B cell (primary cell): ENCODE measurements at places on chromosomes 6 and 20.

DNA sequence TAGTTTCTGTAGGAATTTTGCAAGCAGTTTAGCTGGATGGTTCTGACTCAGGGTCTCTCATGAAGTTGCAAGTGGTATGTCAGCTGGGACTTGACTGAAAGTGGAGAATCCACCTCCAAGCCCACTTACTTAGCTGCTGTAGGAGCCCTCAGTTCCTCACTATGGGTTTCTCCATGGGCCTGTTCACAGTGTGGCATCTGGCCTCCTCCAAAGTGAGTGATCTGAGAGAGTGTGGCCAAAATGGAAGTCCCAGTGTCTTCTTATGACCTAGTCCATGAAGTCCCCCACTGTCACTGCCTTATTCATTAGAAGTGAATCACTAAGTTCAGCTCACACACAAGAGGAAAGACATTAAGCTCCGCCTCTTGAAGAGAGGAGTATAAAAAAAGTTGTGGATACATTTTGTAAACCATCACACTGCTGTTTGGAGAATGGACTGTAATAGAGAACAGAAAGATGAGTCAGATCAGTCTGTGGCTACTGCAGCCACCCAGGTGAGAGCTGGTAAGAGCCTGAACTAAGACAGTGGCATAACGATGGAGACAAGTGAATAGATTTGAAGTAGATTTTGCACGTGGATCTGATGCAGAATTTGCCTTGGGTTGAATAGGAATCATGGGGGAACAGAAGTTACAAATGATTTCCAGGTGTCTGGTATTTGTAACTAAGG, 4.9 kb upstream of the NELFCD start:
- DNase-seq: no peak

GRCh38 chr6:45212976-45213375, 115.2 kb upstream of the RUNX2 start:
- DNase-seq: no peak

DNA sequence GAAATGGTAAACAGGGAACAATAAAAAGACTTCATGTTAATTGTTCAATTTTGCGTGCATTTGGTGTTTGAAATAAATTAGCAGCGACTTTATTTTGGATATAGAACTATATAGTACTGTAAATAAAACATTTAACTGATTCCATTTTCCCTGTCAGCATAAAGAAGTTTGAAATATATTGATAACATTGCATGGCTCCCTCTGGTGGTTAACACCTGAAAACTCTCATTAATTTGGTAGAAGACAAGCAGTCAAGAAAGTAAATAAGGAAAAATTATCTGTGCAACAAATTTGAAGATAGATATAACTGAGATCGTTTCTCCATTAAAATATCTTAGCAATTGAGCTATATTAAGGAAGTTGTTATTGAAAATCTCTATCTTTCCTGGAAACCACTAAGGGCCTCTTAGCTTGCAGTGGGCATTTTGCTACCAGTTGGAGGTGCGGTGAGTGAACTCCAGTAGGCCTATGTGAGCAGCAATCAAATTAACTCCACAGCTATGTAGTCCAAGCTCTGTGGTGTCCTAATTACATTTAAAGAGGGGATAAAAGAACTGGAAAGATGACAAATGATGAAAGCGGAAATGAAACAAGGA, 435.7 kb upstream of the FKBP1C start:
- peak; percentile 33 for DNase-seq

DNA sequence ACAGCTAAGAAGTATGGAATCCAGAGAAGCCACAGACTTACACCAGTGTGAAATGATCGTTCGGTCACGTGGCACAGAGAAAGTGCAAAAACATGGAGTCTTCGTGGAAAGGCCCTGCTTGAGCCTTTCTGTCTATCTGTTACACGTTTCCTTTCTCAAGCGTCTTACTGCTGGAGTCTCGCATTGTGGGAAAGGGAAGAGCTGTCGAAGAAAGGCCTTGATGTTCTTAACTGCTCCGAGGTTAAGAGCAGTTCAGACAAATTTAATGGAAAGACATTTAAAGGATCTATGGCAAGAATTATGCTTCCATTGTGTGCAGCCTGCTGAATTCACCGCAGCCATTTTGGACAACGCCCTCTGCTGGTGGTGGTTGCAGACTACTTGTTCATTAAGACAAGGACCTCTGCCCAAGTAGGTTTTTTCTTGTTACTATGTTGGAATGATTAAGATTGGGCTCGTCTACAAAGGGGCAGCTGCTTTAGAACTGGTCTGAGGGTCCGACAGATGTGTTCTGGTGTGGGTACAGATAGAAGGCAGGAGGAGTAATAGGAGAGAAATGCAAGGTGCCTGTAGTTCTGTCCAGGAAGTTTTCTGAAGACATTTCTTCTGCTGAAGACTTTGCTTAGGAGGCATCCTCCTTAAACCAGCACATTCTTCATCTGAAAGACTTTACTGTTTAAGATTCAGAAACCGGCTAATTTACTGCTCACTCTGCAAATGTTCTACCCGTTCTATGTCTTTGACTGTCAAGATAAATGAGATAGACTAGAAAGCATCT, 24.7 kb upstream of the CCN6 start:
- peak; percentile 71 for DNase-seq

DNA sequence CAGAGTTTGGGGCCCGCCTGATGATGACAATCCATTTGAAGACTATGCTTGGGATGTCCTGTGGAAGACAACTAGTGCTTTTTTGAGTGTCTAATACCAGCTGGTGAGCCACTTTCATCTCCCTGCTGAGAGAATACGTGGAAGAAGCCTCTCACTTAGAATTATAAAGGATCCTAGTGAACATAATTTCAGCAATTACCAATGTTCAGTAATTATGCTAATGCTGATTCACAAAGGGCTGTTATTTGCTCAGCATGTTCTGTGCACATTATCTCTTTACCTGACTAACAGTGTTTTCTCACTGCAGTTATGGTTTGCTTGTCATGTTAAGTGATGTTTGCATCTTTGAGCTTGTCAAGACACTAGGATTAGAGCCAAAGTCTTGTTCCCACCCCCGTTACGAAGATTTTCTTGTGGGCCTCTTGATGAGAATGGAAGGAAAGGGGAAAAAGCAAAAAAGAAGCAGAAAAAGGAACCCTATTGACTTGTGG, 282.1 kb upstream of the CHD6 start:
- DNase-seq: no peak
